ENCODE measurements at places on chromosomes 7 and 10. TPM values are rescaled to one million over a fixed set of nuclear protein-coding genes. Genes with fewer than 3 reads are reported as not detected.

- no peaks in the 10 kb centered on the region for H3K4me1 ChIP-seq
- no peak for DNase-seq
- H3K27me3 ChIP-seq, result no peaks in the 10 kb centered on the region
- H3K36me3 ChIP-seq, result no peaks in the 10 kb centered on the region
- H3K27ac ChIP-seq, result no peak overlapping the region
Observed at GRCh38 chr10:126504063-126504760, 115.9 kb upstream of the ADAM12 start.

- H3K36me3 ChIP-seq, result no peaks in the 10 kb centered on the region
- no peaks in the 10 kb centered on the region for H3K27me3 ChIP-seq
- no peak overlapping the region for H3K4me3 ChIP-seq
- H3K27ac ChIP-seq, result no peak overlapping the region
- DNase-seq, result no peak
- H3K4me1 ChIP-seq, result no peaks in the 10 kb centered on the region
Observed at GRCh38 chr10:62348029-62348428, 26.1 kb upstream of the ZNF365 start.

PBLD gene
- 8.0 TPM for total RNA-seq

- H3K36me3 ChIP-seq, result no peaks in the 10 kb centered on the region
- no peaks in the 10 kb centered on the region for H3K4me1 ChIP-seq
- DNase-seq, result no peak
- no peaks in the 10 kb centered on the region for H3K27me3 ChIP-seq
Observed at GRCh38 chr7:138710536-138711385, 9.6 kb upstream of the SVOPL start.

PRLHR gene
- not detected for total RNA-seq

CRPPA gene
- 1.4 TPM for total RNA-seq

- no peaks in the 10 kb centered on the region for H3K36me3 ChIP-seq
- H3K4me1 ChIP-seq, result peaks cover 20% of the 10 kb centered on the region
- no peaks in the 10 kb centered on the region for H3K27me3 ChIP-seq
- H3K27ac ChIP-seq, result peak overlapping the region; percentile 40
Observed at GRCh38 chr10:11331046-11331577, 280.3 kb downstream of the USP6NL start.

- H3K4me3 ChIP-seq, result no peak overlapping the region
- DNase-seq, result no peak
- no peak overlapping the region for H3K27ac ChIP-seq
- H3K4me1 ChIP-seq, result no peaks in the 10 kb centered on the region
- H3K36me3 ChIP-seq, result no peaks in the 10 kb centered on the region
Observed at GRCh38 chr7:148670807-148671206, 27.9 kb upstream of the CUL1 start.

CPA4 gene
- total RNA-seq, result not detected

MRC1 gene
- 73.4 TPM for total RNA-seq

ZNF365 gene
- 2.2 TPM for total RNA-seq

DNA sequence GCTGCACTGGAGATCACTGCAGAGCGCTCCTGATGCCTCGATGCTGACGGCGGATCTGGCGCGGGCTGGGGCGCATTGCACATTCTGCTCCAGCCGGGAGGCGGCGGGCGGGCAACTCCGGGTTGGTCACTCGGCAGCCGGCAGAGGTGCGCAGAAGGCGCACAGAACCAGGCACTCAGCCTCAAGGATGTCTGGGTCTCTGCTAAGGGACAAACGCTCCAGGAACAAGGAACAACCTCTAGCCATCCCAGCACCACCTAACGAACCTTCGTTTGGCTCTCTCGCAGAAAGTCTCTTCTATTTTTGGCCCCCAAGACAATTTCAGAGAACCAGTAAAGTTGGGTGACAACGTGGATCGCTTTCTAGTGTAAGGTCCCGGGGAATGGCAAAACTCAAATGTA, 254.6 kb downstream of the OTUD1 start:
- peaks cover 15% of the 10 kb centered on the region for H3K4me1 ChIP-seq
- H3K4me3 ChIP-seq, result no peak overlapping the region
- no peaks in the 10 kb centered on the region for H3K36me3 ChIP-seq
- no peak for DNase-seq

DNA sequence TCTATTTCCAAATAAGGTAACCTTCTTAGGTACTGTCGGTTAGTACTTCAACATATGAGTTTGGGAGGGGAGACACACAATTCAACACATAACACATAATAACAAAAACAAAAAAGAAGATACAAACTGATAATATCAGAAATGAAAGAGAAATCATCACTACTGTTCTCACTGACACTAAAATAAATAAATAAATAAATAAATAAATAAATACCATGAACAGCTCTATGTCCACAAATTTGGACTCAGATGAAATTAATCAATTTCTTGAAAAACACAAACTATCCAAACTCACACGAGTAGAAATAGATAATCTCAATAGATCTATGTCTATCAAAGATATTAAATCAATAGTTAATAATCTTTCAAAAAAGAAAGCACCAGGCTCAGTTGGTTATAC, 24.5 kb upstream of the SAMD9L start:
- no peak for DNase-seq
- no peaks in the 10 kb centered on the region for H3K36me3 ChIP-seq
- no peaks in the 10 kb centered on the region for H3K27me3 ChIP-seq
- H3K27ac ChIP-seq, result no peak overlapping the region

DNA sequence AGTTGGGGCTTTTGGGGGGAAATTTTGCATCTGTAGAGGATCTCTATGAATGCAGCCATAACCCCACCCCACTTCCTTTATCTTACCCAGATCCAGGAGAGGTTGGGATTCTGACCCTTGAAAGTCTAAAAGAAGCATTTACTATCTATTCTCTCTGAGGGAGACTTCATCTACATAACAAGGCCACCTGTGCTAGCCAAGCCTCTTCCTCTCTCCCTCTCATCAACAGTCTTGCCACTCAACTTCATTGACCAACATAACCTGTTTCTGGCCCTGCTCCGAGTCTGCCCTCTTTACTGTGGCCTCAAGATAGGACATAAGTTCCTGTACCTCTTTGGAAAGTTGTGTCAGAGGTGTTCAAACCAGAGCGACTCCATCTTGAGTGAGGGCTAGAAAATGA, 19.4 kb downstream of the TUBAL3 start:
- no peak for DNase-seq
- H3K4me1 ChIP-seq, result no peaks in the 10 kb centered on the region
- H3K4me3 ChIP-seq, result no peak overlapping the region
- no peaks in the 10 kb centered on the region for H3K27me3 ChIP-seq

GRCh38 chr10:84826704-84827103, 498.3 kb downstream of the CCSER2 start:
- DNase-seq, result no peak
- H3K4me1 ChIP-seq, result no peaks in the 10 kb centered on the region
- H3K27ac ChIP-seq, result no peak overlapping the region
- H3K4me3 ChIP-seq, result no peak overlapping the region
- H3K36me3 ChIP-seq, result no peaks in the 10 kb centered on the region

GRCh38 chr7:24069751-24070150, 214.2 kb upstream of the NPY start:
- no peaks in the 10 kb centered on the region for H3K27me3 ChIP-seq
- DNase-seq, result no peak
- H3K4me3 ChIP-seq, result no peak overlapping the region

- peaks cover 11% of the 10 kb centered on the region for H3K4me1 ChIP-seq
- DNase-seq, result no peak
- no peaks in the 10 kb centered on the region for H3K27me3 ChIP-seq
- H3K27ac ChIP-seq, result no peak overlapping the region
- no peak overlapping the region for H3K4me3 ChIP-seq
Observed at GRCh38 chr10:326350-326749, 191.1 kb downstream of the ZMYND11 start.

- no peak for DNase-seq
- H3K27me3 ChIP-seq, result no peaks in the 10 kb centered on the region
- H3K4me3 ChIP-seq, result no peak overlapping the region
- H3K4me1 ChIP-seq, result no peaks in the 10 kb centered on the region
- H3K36me3 ChIP-seq, result no peaks in the 10 kb centered on the region
Observed at GRCh38 chr10:26384600-26384999, 53.5 kb upstream of the APBB1IP start.

All from thoracic aorta (tissue), 2 donors.